Kidney epithelial cell (primary cell): ENCODE measurements at places on chromosomes 4 and X.

- no peak for DNase-seq
Observed at GRCh38 chr4:2832309-2832980, 11.2 kb upstream of the ADD1 start.

DNA sequence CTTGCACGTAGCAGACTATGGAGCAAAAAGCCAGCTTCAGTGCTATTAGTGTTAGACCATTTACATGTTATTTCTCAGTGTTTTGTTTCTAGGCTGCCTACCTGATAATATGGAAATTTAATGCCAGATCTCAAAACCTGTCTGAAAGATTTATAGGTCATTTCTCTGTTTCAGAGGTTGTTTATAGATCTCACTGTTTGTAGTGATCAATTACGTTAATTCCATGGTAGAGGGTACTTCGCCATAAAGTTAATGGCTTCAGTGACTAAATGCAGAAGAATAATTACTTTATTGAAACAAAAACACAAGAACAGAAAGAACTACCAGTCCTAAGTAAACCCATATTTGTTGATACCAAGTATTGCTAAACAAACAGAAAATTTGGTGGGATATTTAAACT is 420.8 kb downstream of the ARHGAP24 start:
- DNase-seq, result no peak

DNA sequence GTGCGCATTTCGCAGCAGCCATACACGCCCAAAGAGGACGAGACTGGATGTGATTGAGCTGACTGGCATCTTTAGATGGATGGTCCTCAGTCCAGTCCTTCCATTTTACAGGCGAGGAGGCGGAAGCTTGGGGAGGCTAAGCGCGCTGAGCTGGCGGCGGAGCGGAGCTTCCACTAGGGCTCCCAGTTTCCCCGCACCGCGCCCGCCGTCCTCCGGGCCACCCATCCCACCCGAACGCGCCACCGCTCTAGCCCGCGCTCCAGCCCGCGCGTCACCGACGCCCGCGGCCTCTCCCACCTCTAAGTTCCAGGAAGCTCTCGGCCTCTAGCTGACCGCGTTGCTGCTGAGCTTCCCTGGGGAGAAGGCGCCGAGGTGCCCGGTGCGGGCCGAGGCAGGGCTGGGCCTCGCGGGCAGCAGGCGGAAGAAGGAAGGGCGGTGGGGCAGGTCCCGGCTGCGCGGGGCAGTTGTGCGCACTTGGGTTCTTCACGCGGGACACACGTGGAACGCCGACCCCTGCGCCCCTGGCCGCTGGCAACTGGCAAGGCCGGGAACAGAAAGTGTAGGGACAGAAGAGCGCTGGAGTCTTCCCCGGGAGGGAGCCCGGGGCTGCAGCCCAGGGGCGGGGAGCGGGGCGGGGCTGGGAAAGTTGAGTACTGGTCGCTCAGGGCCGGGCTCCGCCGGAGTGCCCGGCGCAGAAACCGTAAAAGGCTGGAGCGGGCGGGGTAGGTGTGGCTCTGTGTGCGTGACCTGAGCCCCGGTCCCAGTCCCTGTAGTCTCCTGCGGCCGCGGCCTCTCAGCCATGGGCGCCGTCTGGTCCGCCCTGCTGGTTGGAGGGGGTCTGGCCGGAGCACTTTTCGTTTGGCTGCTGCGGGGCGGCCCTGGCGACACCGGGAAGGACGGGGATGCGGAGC is at the start of gene STBD1:
Gene STBD1 (plus strand): TSS at position 763 of the 911 bp plus-strand sequence. CDS start 37 bp downstream, at position 800.
- DNase-seq, result no peak

- DNase-seq, result no peak
Observed at GRCh38 chrX:151996347-151996746, 21.9 kb upstream of the GABRE start.

- DNase-seq, result no peak
Observed at GRCh38 chr4:68673143-68673542, 2.7 kb upstream of the UGT2B15 start.

DNA sequence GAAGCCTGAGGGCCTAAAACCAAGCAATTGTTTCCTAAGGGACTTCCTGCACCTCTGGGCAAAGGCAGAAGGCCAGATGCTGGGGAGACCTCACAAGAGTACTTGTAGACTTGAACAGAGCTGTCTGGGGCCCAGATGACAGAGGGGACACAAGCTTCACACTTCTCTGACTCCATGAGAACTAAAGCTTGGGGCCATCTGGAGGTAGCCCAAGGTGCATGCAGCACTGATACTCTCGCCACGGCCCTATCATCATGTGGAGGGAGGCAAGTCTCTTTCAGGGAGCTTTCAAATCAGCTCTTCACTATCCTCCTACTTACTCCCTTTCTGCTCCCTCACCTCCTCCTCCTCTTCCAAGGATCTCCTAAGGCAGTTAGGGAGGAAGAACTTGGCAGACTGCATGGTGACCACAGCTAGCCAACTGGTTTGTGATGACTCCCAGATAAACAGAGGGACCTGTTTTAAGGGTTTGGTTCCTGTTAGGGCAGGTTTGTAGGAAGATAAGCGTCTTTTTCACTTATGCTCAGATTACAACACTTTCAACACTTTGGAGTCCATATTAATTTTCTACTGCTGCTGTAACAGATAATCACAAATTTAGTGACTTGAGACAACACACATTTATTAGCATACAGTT is 23.8 kb downstream of the MSL3 start:
- DNase-seq, result no peak

- DNase-seq, result peak; percentile 32
Observed at GRCh38 chrX:21479695-21480270, 105.6 kb downstream of the CNKSR2 start.

GRCh38 chr4:40608628-40609027 is 21.0 kb downstream of the RBM47 start:
- DNase-seq, result no peak

GRCh38 chr4:144650311-144651005 is 4.5 kb downstream of the HHIP start:
- DNase-seq, result no peak

DNA sequence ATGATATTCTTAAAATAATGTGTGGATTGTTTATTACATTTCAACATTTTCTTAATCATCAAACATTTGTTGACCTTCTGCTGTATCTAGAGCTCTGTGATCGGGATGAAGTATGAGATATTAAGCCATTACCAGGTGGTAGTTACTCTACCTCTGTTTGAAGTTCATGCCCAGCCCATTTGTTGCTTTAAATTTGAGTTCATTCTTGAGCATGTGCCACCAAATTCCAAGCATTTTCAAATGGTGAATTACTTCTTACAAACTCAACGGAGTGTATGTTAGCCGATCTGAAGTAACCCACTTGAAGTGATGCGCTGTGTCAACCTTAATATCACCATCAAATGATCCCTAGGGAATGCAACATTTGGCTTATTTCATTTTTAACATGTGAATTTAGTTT is 7.3 kb upstream of the DTHD1 start:
- no peak for DNase-seq

- DNase-seq, result no peak
Observed at GRCh38 chr4:98692411-98692810, 34.0 kb upstream of the TSPAN5 start.

- no peak for DNase-seq
Observed at GRCh38 chrX:113726009-113726408, 857.9 kb upstream of the HTR2C start.

DNA sequence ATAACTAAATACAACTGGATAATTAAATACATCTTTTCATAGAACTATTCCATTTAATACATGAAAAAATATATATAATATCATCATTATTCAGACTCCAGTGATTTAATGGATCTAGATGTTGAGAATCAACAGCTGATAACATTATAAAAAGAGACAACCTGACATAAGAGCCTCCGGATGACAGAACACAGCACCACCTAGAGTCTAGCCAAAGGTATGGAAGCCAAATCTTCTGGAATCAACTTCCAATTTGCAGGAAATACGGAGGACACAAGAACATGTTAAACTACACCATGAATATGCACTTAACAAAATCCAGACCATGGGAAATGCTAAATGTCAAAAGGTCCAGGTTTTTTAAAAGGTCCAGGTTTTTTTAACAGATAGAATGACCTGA is 55.0 kb downstream of the LRBA start:
- no peak for DNase-seq

DNA sequence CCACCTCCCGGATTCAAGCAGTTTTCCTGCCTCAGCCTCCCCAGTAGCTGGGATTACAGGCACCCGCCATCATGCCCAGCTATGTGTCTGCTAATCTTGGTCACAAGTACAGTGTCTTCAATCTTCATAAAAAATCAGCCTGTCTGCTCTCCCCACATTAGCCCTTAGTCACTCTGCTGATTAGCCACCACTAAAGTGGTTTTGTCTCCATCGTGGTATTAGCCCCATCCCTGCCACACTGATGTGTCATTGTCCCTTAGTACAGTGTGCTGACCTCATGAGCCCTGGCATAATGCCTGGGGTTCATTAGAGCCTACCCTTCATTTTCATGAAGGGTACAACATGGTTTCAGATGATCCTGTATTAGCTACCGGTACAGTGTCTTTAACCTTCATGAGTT is 49.9 kb downstream of the ZNF157 start:
- no peak for DNase-seq

GRCh38 chr4:106951891-106952290 is 84.2 kb downstream of the DKK2 start:
- no peak for DNase-seq

- no peak for DNase-seq
Observed at GRCh38 chr4:84678976-84679744, 96.2 kb downstream of the CDS1 start.

- no peak for DNase-seq
Observed at GRCh38 chr4:7341491-7342222, 93.1 kb downstream of the PSAPL1 start.

- no peak for DNase-seq
Observed at GRCh38 chr4:158676076-158676475, 4.0 kb downstream of the ETFDH start.

DNA sequence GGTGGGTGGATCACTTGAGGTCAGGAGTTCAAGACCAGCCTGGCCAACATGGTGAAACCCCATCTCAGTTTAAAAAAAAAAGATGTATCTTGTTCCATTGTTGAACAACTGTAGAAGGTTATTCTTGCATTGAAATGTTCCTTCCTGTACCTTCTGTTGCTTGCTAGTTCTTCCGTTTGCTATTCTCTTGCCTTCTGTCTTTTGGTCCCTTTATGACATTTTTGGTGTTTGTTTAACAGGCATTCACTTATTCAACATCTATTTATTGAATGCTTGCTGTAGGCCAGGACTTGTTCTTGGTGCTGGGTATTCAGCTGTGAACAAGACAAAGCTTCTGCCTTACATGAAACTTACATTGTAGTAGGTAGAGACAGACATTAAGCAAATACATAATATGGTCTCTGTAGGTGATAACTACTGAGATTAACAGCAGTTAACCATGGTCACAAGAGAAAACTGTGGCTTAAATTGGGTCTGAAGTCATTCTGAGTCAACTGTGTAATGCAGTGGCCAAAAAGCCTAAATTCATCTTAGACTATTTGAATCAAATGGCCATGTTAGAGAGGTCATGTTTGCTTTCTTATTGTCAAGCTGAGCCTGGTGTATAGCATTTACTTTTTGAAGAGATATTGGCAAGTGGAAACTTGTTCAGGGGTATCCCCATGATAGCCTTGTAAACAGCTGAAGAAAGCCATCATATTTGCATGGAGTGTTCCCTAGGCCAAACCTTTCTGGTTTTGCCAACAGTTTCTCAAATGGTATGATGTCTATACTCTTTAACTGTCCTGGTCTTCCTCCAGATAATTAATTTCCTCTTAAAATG is 35.6 kb downstream of the GAB1 start:
- DNase-seq, result no peak

- peak; percentile 51 for DNase-seq
Observed at GRCh38 chrX:69025802-69026301, 139.4 kb downstream of the PJA1 start.

DNA sequence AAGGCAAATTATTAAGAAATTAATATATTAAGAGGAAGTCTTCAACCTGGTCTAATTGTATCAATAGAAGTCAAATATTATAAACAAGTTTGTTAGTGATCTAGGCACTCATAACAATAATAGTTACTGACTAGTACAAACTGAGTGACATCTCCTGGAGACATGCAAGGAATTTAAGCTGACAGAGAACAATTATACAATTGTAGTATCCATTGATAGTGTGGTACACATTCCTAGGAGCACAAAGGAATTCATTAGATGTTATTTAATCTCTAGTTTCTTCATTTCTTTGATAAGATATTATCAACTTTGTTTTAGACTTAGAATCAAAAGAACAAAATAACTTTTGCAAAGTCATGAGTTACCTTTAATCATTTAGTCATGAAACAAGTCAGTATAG is 1048.6 kb downstream of the PCDH7 start:
- no peak for DNase-seq

GRCh38 chr4:165301833-165302232 is 25.6 kb upstream of the MSMO1 start:
- DNase-seq, result no peak

DNA sequence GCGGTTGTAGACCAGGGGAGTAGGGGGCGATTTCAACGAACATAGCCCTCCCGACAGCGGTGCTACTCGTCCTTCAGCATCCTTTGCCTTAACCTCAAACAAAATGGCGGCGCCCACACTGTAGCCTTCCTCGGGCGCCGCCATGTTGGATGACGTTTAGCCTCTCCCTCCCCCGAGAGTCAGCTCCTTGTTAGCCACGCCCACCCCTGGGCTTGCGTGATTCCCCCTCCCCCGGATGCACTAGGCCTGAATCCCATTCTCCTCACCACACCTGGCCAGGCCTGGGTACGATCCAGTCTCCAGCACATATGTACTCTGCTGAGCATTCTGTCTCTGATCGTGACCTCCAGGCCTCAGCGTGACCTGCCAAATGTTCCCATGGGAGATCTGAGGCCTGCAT is 49.0 kb upstream of the ZNF157 start:
- no peak for DNase-seq

- DNase-seq, result no peak
Observed at GRCh38 chrX:56314334-56314733, 82.2 kb downstream of the KLF8 start.

- DNase-seq, result no peak
Observed at GRCh38 chr4:8560265-8561047, 19.7 kb upstream of the GPR78 start.

DNA sequence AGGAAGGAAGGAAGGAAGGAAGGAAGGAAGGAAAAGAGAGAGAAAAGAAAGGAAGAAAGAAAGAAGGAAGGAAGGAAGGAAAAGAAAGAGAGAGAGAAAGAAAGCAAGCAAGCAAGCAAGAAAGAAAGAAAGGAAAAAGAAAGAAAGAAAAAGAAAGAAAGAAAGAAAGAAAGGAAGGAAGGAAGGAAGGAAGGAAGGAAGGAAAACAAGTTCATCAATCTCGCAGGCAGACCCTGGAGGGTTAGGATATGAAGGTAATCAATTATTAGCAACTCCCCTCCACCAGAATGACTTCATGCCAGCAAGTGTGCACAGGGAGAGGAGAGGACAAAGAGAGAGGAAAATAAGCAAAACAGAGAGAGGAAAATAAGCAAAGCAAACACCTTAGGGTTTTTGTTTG is 80.2 kb downstream of the MTNR1A start:
- DNase-seq, result no peak

DNA sequence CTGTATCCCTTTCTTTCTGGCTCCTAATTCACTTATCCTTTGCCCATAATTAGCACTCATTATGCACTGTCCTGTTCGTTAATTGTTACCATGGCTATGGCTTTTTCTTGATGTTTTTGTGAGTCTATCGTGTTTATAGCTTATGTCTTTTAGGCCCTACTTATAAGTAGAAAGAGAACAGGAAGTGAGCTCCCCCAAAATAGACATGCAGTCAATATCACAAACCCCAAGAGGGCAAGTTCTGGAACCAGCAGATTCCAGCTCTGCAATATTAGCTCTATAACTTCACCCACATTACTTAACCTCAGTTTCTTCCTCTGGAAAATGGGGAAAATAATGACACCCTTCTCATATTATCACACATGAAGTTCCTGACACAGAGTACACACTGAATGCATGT is 7.4 kb upstream of the HS3ST1 start:
- no peak for DNase-seq
